ENCODE measurements at places on chromosomes 4 and X.

DNA sequence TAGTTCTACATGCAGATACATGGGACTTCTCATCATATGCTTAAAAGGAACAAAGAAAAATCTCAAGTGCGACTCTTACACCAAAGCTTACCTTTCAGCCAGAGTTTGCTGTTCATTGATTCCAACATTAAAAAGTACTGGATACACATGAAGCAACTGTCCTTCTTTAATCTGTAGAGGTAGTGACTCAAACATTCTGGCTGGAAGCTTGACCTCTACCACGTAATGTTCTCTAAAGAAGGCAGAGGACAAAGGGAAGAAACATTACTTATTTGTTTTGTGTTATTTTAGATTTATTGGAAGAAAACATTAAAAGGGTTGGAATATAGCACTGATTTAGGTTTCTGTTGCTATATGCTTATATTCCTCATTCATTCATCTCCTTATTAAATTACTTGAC, 476.1 kb downstream of the IL15 start:
- no peaks in the 10 kb centered on the region for H3K36me3 ChIP-seq
- no peaks in the 10 kb centered on the region for H3K4me1 ChIP-seq
- DNase-seq, result no peak
- H3K4me3 ChIP-seq, result no peak overlapping the region
- H3K27ac ChIP-seq, result no peak overlapping the region

- H3K27ac ChIP-seq, result no peak overlapping the region
- H3K4me3 ChIP-seq, result no peak overlapping the region
- no peaks in the 10 kb centered on the region for H3K4me1 ChIP-seq
- no peaks in the 10 kb centered on the region for H3K36me3 ChIP-seq
These were observed 278.5 kb downstream of the EPHA5 start for GRCh38 chr4:65391814-65392213.

GRCh38 chr4:46999566-46999965, 6.2 kb upstream of the GABRA4 start:
- no peak overlapping the region for H3K4me3 ChIP-seq
- DNase-seq, result no peak
- H3K36me3 ChIP-seq, result no peaks in the 10 kb centered on the region
- no peaks in the 10 kb centered on the region for H3K27me3 ChIP-seq

- DNase-seq, result no peak
- H3K27me3 ChIP-seq, result no peaks in the 10 kb centered on the region
- H3K4me3 ChIP-seq, result peak overlapping the region; percentile 87
- H3K4me1 ChIP-seq, result 0 out of 2 replicates have a peak, but pooled peaks cover 3% of the 10 kb centered on the region
- H3K27ac ChIP-seq, result peak overlapping the region; percentile 43
These were observed 587 bp downstream of the TIMM8A start for GRCh38 chrX:101347859-101348451.

DNA sequence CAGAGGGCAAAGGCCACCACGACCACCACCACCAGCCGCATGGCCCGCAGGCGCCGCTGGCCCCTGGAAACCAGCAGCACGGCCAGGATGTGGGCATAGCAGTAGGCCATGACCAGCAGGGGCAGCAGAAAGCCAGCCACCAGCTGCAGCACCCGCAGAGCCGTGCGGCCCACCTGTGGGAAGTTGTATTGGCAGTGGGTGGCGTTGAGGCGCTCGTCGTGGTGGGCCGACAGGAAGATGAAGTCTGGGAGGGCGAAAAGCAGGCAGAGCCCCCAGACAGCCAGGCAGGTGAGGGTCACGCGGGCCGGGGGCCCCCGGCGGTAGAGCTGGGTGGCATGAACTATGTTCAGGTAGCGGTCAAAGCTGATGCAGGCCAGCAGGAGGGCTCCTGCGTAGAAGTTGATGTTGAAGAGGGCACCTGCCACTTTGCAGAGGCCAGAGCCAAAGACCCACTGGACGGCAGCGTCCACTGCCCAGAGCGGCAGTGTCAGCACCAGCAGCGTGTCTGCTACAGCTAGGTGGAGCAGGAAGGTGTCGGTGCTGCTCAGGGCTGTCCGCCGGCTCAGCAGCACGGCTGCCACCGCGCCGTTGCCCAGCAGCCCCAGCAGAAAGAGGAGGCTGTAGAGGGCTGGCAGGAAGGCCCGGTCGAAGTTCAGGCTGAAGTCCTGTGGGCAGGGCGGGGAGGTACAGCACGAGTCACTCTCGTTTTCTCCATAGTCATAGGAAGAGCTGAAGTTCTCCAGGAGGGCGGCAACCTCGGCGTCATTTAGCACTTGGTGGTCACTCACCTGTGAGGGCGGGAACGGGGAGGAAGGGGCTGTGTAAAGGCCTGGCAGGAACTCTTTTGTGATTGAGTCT, 1.4 kb downstream of the CXCR3 start:
- peaks cover 3% of the 10 kb centered on the region for H3K36me3 ChIP-seq
- H3K27me3 ChIP-seq, result no peaks in the 10 kb centered on the region
- H3K4me1 ChIP-seq, result peaks cover 25% of the 10 kb centered on the region
- H3K4me3 ChIP-seq, result peak overlapping the region; percentile 69

- peak overlapping the region; percentile 88 for H3K4me3 ChIP-seq
- no peak for DNase-seq
- no peaks in the 10 kb centered on the region for H3K36me3 ChIP-seq
- peak overlapping the region; percentile 92 for H3K27ac ChIP-seq
These were observed 2.1 kb upstream of the RHOH start for GRCh38 chr4:40194602-40195161.

- H3K27ac ChIP-seq, result no peak overlapping the region
- H3K4me1 ChIP-seq, result no peaks in the 10 kb centered on the region
- H3K4me3 ChIP-seq, result no peak overlapping the region
- H3K36me3 ChIP-seq, result no peaks in the 10 kb centered on the region
- no peaks in the 10 kb centered on the region for H3K27me3 ChIP-seq
- DNase-seq, result no peak
These were observed 21.3 kb upstream of the CDKN2AIP start for GRCh38 chr4:183422962-183423631.

DNA sequence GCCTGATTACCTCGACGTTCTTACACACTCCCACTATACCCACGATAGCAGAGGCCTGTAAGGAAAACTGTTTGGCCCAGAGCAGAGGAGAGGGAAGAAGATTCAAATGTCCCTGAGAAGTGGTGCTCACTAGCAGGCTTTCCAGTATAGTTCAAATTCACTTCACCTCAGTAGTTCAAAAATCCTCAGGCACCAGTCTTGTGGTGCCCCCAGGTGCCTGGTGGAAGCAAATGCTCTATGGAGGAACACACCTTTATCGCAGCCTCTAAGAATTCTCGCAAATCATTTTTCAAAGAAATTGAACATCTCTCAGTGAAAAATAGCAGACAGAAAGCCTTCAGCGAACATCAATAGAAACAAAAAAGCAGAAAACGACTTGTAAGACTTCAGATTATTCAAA, 12.2 kb upstream of the MTMR1 start:
- no peak for DNase-seq
- no peak overlapping the region for H3K4me3 ChIP-seq
- H3K4me1 ChIP-seq, result no peaks in the 10 kb centered on the region
- no peaks in the 10 kb centered on the region for H3K27me3 ChIP-seq
- no peaks in the 10 kb centered on the region for H3K36me3 ChIP-seq

GRCh38 chrX:83077606-83078005, 430.5 kb upstream of the POU3F4 start:
- no peaks in the 10 kb centered on the region for H3K36me3 ChIP-seq
- DNase-seq, result no peak
- H3K4me3 ChIP-seq, result no peak overlapping the region
- H3K27me3 ChIP-seq, result no peaks in the 10 kb centered on the region
- no peaks in the 10 kb centered on the region for H3K4me1 ChIP-seq

DNA sequence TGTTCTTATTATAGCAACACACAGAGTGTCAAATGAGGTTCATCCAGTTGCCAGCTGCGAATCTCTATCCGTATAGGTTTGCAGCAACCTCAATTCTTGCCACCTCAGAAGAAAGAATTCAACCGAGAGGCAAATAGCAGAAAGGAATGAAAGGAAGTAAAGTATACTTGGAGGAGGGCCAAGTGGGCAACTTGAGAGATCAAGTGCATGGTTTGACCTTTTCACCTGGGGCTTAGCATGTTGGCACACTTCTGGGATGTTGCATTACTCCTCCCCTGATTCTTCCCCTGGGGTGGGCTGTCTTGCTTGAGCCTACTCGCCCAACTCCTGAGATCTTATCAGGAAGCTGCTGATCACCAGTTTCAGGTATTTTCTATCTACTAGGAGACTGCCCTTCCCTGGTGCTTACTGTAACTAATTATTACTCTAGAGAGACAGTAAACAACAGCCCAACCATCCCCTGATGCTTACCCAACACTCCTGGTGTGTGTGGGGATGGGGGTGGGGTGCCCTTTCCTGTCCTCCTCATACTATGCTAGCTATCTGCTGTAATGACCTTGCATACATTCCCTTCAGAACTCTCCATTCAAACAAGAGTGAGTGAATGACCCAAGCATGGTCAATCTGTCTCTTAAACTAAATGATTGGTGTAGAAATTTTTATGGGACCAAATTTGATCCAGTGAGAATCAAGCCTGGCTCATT, 7.3 kb upstream of the TMEM33 start:
- no peaks in the 10 kb centered on the region for H3K27me3 ChIP-seq
- DNase-seq, result no peak
- H3K36me3 ChIP-seq, result no peaks in the 10 kb centered on the region

DNA sequence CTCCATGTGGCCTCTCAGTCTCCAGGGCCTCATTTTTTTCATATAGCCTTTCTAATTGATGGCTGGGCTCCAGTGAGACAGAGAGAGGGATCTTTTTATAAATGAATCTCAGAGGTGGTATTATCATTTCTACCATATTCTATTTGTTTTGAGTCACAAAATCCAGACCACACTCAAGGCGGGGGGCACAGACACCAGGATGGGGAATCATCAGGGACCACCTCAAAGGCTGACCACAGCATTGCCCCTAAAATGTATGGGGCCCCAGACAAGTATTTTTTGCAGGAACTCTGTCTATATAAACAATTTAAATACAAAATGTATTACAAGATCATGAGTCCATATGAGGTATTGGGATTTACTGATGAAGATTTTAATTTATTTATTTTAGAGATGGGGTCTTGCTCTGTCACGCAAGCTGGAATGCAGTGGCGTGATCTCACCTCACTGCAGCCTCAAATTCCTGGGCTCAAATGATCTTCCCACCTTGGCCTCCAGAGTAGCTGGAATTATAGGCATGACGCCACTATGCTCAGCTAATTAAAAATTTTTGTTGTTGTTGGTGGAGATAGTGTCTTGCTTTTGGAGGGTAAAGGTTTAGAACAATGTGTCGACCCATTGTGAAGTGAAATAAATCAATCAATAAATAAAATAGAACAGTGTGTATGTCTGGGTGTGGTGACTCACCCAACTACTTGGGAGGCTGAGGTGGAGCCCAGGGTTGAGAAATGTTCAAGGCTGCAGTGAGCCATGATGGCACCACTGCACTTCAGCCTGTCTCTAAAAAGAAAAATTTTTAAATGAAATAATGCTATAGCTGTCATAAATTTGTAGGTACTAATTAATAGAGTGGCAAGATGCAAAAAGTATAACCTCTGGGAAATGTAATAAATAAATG, 29.4 kb downstream of the WDR13 start:
- H3K4me1 ChIP-seq, result no peaks in the 10 kb centered on the region
- H3K4me3 ChIP-seq, result no peak overlapping the region
- no peaks in the 10 kb centered on the region for H3K36me3 ChIP-seq
- H3K27me3 ChIP-seq, result no peaks in the 10 kb centered on the region
- DNase-seq, result no peak

DNA sequence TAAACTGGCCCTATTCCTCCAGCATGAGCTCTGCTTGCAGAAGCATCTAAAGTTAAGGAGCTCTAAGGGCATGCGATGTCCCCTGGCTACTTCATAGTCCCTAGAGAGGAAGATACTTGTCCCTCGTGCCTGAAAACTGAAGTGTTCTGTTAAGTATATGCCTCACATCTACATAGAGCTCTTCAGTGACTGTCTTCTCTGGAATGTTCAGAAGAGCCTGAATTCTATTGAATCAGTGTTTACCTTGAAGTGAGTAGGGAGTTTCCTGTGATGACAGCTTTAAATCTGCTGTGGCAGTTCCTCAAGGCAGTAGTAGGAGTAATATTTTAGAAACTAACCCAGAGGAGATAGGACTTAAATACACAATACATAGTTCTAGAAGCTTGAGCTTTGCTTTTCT, 111.2 kb downstream of the ZNF518B start:
- DNase-seq, result no peak
- H3K4me1 ChIP-seq, result no peaks in the 10 kb centered on the region
- no peaks in the 10 kb centered on the region for H3K36me3 ChIP-seq
- no peak overlapping the region for H3K4me3 ChIP-seq
- H3K27ac ChIP-seq, result no peak overlapping the region
- H3K27me3 ChIP-seq, result no peaks in the 10 kb centered on the region

DNA sequence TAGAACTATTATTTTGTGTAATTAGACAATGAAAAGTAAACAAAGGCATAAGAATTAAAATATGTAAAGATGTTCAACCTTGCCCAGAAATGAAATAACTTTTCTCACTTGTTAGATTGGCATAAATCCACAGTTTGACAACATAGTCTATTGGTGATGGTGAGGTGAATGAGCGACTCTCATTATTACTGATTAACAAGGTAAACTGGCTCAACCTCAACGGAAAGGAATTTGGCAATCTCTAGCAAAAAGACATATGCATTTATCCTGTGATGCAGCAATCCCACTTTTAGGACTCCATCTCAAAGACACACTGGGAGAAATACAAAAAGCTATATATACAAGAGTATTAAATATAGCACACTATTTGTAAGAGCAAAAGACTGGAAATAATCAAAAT, 22.3 kb downstream of the UBA6 start:
- no peaks in the 10 kb centered on the region for H3K4me1 ChIP-seq
- DNase-seq, result no peak
- H3K36me3 ChIP-seq, result peaks cover 5% of the 10 kb centered on the region
- no peaks in the 10 kb centered on the region for H3K27me3 ChIP-seq
- no peak overlapping the region for H3K4me3 ChIP-seq
- H3K27ac ChIP-seq, result no peak overlapping the region

DNA sequence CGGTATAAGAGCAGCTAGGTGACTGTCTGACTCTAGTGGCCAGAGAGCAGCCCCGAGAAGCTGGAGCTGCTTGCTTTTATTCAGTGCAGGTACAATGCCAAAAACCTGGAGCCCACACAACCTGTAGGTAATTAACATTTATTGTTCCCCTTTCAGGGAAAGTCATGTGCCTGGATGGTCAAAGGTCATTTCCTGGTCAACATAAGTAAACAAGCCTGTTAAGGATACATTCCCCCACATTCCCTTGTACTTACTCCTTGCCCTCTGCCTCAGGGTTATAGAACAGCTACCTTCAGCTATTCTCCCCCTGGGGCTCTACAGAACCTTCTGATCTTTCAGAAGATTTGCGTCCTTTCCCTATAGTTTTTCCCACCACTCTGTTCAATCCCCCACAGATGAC, 253.4 kb downstream of the TMA16 start:
- no peak overlapping the region for H3K27ac ChIP-seq
- H3K4me1 ChIP-seq, result peaks cover 10% of the 10 kb centered on the region
- DNase-seq, result no peak
- H3K36me3 ChIP-seq, result no peaks in the 10 kb centered on the region

DNA sequence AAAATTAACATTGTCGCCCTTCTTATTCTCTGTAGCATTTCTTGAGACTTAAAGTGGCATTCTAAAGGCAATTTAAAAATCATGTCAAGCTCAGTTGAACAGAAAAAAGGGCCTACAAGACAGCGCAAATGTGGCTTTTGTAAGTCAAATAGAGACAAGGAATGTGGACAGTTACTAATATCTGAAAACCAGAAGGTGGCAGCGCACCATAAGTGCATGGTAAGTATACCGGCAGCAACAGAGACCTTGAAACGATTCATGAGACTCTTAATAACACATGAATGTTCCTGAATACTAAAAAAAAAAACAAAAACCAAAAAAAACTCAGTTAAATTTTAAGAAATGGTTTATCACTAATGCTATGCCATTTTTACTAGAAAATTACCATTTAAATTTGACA, 82.4 kb upstream of the HPRT1 start:
- H3K36me3 ChIP-seq, result no peaks in the 10 kb centered on the region
- H3K4me3 ChIP-seq, result no peak overlapping the region
- no peak for DNase-seq
- no peaks in the 10 kb centered on the region for H3K4me1 ChIP-seq

All from GM12878 (cell line).